Occipital lobe (tissue), 3 donors: ENCODE measurements at places on chromosomes 16 and 17. TPM values are rescaled to one million over a fixed set of nuclear protein-coding genes. Genes with fewer than 3 reads are reported as not detected.

Gene RHBDL1
- 1.4 TPM for total RNA-seq

Gene DNAH9
- 2.3 TPM for total RNA-seq

Gene ITGB4
- total RNA-seq: 2.7 TPM

Gene MT1M
- total RNA-seq: 1.4 TPM

Gene MT2A
- total RNA-seq: 2.3 TPM

Gene ARL16
- 34.0 TPM for total RNA-seq

Gene TVP23A
- 15.1 TPM for total RNA-seq

Gene ARL5C
- total RNA-seq: not detected

Gene WFIKKN2
- total RNA-seq: 3.7 TPM

Gene ANKRD40CL
- total RNA-seq: not detected

Gene TBC1D3
- total RNA-seq: not detected

Gene DLX3
- total RNA-seq: not detected

Gene ACSM2A
- not detected for total RNA-seq

Gene PRR29
- 0.78 TPM for total RNA-seq

Gene VPS25
- total RNA-seq: 24.5 TPM

Gene CHD9NB
- 0.78 TPM for total RNA-seq

Gene TPPP3
- total RNA-seq: 2.3 TPM

Gene SEZ6
- 36.2 TPM for total RNA-seq

Gene TNFRSF13B
- not detected for total RNA-seq

Gene KRT32
- not detected for total RNA-seq

Gene CACNG1
- total RNA-seq: 0.47 TPM

Gene TGFB1I1
- total RNA-seq: 3.7 TPM

Gene ARL17A
- 10.9 TPM for total RNA-seq

Gene HES7
- 0.31 TPM for total RNA-seq

Gene CRYBA1
- not detected for total RNA-seq

Gene C16orf74
- total RNA-seq: 1.6 TPM

Gene SLC5A11
- total RNA-seq: not detected

Gene SEC14L5
- total RNA-seq: 0.47 TPM

Gene TMUB2
- total RNA-seq: 26.0 TPM

Gene DBNDD1
- total RNA-seq: 12.3 TPM

Gene LITAFD
- total RNA-seq: not detected

Gene SOCS3
- 8.3 TPM for total RNA-seq

Gene KLHL10
- not detected for total RNA-seq

Gene DNAI2
- not detected for total RNA-seq

Gene MYO1C
- 7.3 TPM for total RNA-seq

Gene KRT33B
- not detected for total RNA-seq

Gene EFCAB5
- total RNA-seq: 2.2 TPM

Gene TMEM100
- total RNA-seq: 3.3 TPM

Gene CETP
- 0.62 TPM for total RNA-seq

Gene ZNF385C
- total RNA-seq: 0.31 TPM

Gene GPRC5C
- 10.0 TPM for total RNA-seq

Gene SLC47A2
- 1.9 TPM for total RNA-seq

Gene TNS4
- total RNA-seq: not detected

Gene PRAC1
- total RNA-seq: not detected

Gene KRT28
- total RNA-seq: not detected

Gene PIRT
- 0.94 TPM for total RNA-seq

Gene SOX15
- 0.47 TPM for total RNA-seq

Gene NTN3
- 5.8 TPM for total RNA-seq

Gene PRSS8
- not detected for total RNA-seq

Gene PRAC2
- not detected for total RNA-seq

Gene GLIS2
- total RNA-seq: 5.1 TPM

Gene NPTX1
- total RNA-seq: 19.3 TPM

Gene XPO6
- 66.4 TPM for total RNA-seq

Gene GCGR
- not detected for total RNA-seq

Gene KRT222
- 3.6 TPM for total RNA-seq

Gene SCARF1
- 3.9 TPM for total RNA-seq

Gene TP53TG3F
- total RNA-seq: not detected

Gene GGA3
- total RNA-seq: 17.6 TPM
